ENCODE measurements at places on chromosomes 12 and 14.

GRCh38 chr12:26122681-26123481 lies 2.0 kb downstream of the BHLHE41 start:
- peak; percentile 86 for DNase-seq

GRCh38 chr12:65372574-65372973 lies 94.1 kb downstream of the MSRB3 start:
- no peak for DNase-seq

GRCh38 chr12:20398686-20399085 lies 30.3 kb downstream of the PDE3A start:
- DNase-seq, result no peak

DNA sequence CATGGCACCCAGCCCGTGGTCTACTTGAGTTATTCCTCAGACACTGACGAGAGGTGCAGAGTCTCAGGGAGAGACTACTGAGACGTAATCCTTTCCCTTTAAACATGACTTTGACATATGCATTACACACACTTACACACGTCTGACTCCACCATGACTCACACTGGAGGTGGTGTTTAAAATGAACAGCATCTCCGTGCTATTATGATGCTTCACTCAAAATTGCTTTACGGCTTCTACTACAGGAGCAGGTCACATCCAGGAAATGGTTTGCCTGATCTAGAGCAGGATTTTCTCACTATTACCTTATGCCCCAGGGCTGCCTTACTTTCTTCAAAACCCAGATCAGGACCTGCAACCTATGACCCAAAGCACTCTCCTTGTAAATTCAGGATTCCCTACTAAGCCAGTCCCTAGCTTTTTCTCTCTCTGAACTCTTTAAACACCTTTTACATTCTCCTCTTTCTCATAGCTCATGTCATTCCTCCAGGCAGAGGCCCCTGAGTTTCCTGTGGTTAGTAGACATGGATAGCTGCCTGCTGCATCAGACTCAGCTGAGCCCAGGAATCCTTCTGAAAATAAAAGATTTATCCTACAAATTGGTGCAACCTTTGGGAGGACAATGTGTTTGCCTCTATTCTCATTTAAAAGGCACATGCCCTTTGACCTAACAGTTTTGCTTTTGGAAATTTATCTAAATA lies 31.2 kb downstream of the TMCC3 start:
- peak; percentile 98 for DNase-seq

GRCh38 chr12:116884871-116885270 lies 3.6 kb upstream of the HRK start:
- DNase-seq, result no peak

DNA sequence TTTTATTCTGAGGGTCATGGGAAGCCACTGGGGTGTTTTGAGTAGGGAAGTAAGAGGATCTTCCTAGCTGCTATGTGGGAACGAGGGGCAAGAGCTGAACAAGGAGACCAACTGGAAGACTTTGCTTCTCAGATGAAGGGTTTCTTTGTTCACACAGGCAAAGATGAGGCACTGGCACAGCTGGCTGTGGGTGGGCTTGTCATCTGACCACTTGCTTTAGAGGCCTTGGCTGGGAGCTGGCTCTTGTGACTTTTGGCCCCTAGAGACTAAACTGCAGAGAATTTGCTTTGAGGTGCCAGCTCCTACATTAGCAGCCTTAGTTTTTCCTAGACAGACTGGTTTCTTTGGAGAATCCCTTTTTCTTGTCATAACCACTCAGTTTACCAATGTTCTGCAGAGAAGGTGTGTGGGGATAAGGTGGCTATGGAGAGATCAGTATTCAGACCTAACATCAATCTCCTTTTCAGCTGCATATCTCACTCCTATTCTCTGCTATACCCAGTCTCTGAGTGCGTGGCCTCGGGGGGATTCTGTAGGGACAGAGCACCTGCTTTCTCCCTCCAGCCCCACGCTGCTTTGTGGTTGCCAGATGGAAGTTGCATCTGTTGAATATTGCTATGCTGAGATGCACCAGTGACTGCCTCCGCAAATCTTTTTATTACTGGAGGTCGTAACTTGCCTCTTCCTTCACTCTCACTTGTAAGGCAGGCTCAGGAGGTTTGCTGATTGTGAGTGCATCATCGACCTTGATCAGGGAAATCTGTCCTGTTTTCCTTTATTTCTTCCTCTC lies 12.7 kb downstream of the PPP2R5C start:
- no peak for DNase-seq

DNA sequence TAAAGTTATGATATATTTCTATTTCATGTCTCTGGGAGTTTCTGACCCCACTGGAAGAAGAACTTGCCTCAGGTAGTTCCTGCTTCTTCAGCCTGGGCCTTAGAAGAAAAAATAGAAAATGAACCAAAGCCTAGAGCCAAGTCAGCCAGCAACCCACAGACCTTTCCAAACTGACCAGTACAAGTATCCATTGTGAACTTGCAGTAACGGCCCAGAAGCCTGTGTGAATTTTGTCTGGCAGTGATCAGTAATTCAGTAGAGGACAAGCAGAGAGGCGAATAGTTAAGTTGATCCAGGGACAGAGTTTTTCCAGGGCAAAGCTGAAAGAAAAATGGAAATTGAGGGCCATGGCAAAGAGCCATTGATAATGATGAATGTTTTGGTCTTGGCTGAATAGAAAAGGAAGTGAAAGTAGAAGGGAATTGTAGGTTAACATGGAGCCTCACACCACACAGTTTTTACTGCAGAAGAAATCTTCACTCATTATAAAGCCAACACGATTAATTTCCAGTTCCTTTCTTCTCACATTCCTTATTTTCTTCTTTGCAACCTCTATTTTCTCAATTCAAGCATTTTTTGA lies 311.8 kb downstream of the BTG1 start:
- no peak for DNase-seq

- peak; percentile 70 for DNase-seq
These were observed 47.3 kb upstream of the PAWR start for GRCh38 chr12:79737875-79738718.

DNA sequence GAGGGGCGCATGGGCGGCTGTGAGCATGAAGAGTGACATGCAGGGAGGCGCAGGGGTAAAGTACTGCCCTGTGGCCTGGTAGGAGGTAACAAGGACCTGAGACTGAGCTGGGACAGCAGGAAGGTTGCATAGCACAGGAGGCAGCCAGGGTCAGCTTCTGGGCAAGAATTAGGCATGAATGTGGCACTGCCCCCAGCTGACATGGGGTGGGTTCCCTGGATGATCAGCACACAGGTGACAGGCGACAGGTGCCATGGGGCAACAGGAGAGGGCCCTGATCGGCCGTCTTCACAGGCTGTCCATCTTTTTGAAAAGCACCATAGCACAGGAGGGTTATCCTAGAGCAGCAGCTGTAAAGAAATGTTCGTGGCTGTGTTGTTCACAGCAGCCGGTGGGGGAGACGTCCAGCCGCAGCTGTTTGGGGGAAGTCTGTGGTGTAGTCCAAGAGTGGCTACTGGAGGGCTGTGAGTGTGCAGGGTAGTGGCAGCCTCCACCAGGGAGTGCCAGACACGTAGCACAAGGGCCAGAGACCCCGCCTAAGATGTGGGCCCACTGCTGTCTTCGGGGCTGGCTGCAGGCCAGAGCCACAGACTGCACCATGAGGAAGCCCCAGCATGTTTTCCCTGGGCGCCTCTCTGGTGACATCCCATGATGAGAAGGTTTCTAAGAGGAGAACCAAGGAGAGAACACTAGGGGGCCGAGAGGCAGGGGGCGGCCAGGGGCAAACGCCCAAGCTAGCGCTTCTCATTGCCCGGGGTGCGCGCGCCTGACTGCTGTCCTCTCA lies 8.4 kb downstream of the CLBA1 start:
- no peak for DNase-seq

DNA sequence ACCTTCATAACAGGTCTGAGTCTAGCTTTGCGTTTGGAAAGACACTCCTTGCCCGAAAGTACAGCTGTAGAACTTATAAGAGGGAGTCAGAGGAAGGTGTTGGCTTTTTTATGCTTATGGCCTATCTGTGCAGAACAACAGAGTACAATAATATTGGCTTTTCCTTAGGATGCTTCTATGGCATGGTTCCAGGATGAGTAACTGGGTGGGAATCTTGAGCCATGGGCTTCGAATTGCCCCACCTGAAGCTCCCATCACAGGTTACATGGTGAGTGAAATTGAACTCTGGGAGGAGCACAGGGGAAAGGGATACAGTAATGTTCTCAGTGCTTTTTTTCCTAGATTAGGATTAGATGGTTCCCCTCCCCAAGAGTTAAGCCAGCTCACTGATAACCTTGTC lies 13.0 kb downstream of the PARP2 start:
- DNase-seq, result peak; percentile 13

DNA sequence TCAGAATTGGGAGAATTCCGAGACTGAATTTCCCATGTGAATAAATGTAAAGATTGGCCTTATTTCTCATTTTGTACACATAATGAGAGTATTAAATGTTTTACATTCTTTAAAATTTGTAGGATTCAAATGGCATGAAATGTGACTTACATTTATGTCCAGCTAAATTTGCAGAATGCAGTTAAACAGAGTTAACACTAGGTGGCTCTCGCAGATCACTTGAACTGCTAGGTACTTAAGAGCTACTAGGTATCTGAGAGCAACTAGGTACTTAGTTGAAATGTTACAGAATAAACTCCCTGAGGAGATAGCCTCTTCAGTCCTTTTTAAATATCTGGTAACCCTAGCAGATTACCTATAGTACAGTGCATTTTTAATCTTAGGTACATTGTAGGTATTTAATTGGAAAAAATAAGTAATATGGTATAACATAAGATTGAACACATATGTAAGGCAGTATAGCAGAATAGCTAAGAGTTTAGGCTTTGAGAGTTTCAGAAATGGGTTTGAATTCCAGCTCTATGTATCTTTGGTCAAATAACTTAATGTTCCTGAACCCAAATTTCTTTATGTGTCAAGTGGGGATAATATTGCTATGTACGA lies 73.8 kb downstream of the KIAA0586 start:
- peak; percentile 80 for DNase-seq

DNA sequence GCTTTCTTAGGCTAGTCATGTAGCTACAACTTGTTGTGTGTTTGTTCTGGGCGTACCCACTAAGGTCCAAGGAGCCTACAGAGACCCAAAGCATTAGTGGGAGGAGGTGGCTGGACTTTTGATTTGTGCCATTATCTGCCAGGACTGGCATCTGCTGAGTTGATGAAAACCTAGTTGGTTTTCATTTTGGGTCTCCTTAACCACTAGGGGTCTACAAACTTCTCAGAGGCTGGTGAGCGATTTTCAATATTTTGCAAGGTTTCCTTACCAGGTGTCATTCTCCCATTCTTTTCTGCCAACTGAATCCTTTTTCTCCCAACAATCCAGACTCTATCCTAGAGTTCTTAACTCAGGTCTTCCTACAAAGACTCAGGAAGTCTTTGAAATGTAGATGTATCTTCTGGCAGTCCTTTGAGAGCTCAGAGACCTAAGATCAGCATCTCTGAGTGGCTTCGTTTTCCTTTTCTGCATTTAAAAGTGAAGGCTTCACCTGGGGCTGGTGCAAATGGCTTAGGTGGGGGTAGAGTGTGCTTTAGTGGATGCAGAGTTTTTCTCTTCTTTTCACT lies 150.0 kb upstream of the RMST start:
- no peak for DNase-seq

DNA sequence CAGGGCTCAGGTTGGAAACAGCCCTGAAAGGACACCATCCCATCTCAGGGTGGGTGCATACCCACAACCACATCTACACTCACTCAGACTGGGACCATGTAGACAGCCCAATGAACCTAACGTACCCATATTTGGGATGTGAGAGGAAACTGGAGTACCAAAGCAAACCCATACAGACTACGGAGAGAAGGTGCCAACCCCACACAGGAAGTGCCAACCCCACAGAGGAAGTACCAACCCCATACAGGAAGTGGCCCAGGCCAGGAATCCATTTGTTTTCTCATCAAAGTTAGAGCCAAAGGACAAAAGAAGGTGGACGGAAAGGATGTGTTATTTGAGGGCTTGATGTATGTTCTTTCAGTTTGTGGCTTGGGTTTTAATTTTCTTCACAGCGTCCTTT lies 19.5 kb upstream of the SPIC start:
- DNase-seq, result no peak

DNA sequence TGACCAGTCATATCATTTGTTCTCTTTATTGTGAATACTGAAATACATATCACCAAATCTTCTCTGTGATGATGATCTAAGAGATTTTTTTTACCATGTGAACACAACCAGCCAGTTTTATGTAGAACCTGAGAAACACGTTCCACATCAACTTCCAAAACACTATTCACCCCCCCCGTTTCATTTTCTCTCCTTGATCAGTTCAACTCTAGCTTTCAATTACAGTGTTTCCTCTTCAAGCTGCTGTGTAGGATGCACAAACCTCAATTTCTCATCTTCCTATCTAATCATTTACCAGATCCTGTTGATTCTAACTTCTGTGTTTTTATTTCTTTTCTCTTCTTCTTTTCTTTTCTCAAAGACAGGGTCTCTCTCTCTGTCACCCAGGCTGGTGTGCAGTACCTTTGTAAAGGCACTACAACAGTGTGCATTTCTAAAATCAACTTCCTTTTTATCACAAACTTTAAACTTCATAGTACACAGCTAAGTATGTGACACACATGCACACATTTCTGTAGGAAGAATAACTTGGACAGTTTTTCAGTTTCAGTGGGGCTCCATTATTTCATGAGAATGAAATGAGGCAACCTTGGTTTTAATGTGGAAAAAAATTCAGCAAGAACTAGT lies 149.9 kb upstream of the FBXO33 start:
- no peak for DNase-seq
